ENCODE measurements at places on chromosomes 5 and 9. TPM values are rescaled to one million over a fixed set of nuclear protein-coding genes. Genes with fewer than 3 reads are reported as not detected.

GRCh38 chr9:29657821-29658220 is 2084.5 kb upstream of the C9orf72 start:
- H3K4me3 ChIP-seq = no peak overlapping the region
- no peaks in the 10 kb centered on the region for H3K4me1 ChIP-seq

DNA sequence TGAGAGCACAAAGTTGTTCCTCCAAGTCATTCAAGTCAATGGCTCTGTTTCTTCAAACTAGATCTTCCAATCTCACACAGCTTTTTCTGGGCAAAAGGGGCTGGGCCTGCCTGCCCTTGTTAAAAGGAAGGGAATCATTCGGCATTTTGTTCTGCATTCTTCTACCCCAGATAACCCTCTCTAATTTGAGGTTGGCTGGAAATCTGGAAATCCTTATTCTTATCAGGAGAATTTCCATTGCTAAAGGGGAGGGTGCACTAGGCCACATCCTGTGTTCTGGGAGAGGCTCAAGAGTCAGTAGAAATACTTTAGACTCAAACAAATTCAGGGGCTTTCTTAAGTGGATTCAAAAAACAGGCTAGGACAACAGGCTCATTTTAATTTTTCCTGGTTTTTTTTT is 384.7 kb upstream of the ZNF462 start:
- H3K27ac ChIP-seq = no peak overlapping the region
- H3K4me1 ChIP-seq = no peaks in the 10 kb centered on the region
- H3K27me3 ChIP-seq = no peaks in the 10 kb centered on the region
- no peak overlapping the region for H3K4me3 ChIP-seq

- H3K4me3 ChIP-seq = peak overlapping the region; percentile 50
- DNase-seq = peak; percentile 95
- H3K36me3 ChIP-seq = no peaks in the 10 kb centered on the region
- no peaks in the 10 kb centered on the region for H3K27me3 ChIP-seq
These were observed 478.2 kb upstream of the TNC start for GRCh38 chr9:115596021-115596745.

GRCh38 chr5:38853753-38854470 is 8.1 kb downstream of the OSMR start:
- peaks cover 17% of the 10 kb centered on the region for H3K4me1 ChIP-seq
- no peaks in the 10 kb centered on the region for H3K36me3 ChIP-seq
- H3K4me3 ChIP-seq = no peak overlapping the region
- peak; percentile 97 for DNase-seq
- H3K27ac ChIP-seq = peak overlapping the region; percentile 85

GRCh38 chr5:107025712-107026497 is 644.8 kb downstream of the EFNA5 start:
- no peaks in the 10 kb centered on the region for H3K27me3 ChIP-seq
- no peak overlapping the region for H3K27ac ChIP-seq
- no peaks in the 10 kb centered on the region for H3K4me1 ChIP-seq
- no peak overlapping the region for H3K4me3 ChIP-seq
- H3K36me3 ChIP-seq = no peaks in the 10 kb centered on the region

DNA sequence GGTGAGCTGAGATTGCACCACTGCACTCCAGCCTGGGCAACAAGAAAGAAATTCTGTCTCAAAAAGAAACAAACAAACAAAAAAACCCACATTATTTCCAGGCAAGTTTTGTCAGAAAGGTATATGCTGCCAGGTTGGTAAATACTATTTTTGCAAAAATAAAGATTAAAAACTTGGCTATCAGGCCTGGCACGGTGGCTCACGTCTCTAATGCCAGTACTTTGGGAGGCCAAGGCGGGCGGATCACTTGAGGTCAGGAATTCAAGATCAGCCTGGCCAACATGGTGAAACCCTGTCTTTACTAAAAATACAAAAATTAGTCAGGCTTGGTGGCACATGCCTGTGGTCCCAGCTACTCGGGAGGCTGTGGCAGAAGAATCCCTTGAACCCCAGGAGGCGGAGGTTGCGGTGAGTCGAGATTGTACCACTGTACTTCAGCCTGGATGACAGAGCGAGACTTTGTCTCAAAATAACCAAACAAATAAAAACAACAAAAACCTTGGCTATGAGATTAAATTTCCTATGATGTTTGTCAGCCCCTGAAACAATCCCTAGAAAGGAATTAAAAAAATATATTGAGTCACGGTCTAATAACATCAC is 22.7 kb downstream of the AGXT2 start:
- H3K4me3 ChIP-seq = no peak overlapping the region
- peaks cover 9% of the 10 kb centered on the region for H3K4me1 ChIP-seq
- H3K27me3 ChIP-seq = no peaks in the 10 kb centered on the region
- no peak for DNase-seq

DNA sequence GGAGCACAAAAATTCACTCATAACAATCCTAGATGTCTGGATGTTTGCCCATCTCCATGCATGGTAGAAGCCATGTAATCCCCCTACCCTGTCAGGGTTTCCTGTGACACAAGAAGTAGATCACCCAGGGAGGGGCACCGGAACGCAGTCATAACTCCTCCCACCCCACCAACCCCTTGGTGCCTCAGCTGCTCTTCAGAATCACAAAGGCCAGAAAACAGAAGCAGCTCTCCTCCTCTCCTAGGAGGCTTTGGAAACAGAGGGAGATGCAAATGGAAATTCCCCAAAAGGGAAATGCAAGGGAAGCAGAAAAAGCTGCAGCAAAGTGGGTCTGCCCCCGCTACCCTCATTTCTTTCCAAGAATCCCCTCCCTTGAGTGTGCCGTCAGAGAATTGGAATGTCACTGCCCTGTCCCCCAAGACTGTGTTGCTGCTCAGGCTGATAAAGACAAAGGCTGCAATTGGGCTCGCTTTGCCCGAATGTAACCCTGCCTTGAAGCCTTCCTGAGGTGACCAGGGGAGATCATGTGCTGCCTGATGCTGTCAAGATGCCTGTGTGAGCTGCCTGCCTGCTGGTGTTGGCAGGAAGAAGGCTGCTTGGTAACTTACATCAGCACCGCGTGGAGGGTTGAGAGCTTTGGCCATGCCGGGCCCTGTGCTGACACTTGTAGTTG is 65.5 kb upstream of the ABCA1 start:
- H3K27ac ChIP-seq = peak overlapping the region; percentile 92
- H3K27me3 ChIP-seq = no peaks in the 10 kb centered on the region
- H3K4me1 ChIP-seq = peaks cover 39% of the 10 kb centered on the region
- no peak overlapping the region for H3K4me3 ChIP-seq
- DNase-seq = peak; percentile 90
- H3K36me3 ChIP-seq = no peaks in the 10 kb centered on the region

DNA sequence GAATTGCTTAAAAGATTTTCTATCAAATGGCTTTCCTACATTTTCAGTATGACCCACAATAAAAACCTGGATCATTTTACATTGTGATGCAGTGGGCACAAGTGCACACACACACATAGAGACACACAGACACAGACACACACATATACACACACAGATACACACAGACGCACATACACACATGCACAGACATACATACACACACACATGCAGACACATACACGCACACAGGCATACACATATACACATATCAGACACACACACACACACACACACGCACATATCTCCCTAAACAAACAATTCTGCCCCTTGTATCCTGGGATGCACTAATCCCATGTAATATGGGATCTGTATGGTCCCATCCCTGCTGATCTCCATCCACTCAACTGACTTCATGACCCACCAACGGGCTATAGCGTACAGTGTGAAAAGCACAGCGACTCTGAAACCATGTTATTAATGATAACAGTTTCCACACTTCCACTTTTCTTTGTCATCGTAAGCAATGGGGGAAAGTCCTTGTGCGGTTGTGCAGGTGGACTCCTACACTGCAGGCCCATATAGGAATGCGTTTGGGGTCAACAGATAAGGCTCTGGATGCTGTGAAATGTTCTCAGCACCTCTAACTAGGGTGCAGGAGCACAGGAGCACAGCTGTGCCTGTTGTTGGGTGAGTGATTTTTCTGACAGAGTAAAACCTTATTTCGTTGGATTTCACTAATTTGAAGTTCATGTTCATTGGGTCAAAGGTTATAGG is 52.7 kb downstream of the DAP start:
- no peak for DNase-seq
- H3K4me3 ChIP-seq = no peak overlapping the region
- no peaks in the 10 kb centered on the region for H3K27me3 ChIP-seq
- H3K4me1 ChIP-seq = peaks cover 47% of the 10 kb centered on the region
- no peaks in the 10 kb centered on the region for H3K36me3 ChIP-seq

Gene SOX30
- 0.14 TPM for total RNA-seq

Gene CKMT2
- total RNA-seq = 0.18 TPM

Data from astrocyte (in vitro differentiated cells and primary cell).